ENCODE measurements at places on chromosomes 5 and 9.

DNA sequence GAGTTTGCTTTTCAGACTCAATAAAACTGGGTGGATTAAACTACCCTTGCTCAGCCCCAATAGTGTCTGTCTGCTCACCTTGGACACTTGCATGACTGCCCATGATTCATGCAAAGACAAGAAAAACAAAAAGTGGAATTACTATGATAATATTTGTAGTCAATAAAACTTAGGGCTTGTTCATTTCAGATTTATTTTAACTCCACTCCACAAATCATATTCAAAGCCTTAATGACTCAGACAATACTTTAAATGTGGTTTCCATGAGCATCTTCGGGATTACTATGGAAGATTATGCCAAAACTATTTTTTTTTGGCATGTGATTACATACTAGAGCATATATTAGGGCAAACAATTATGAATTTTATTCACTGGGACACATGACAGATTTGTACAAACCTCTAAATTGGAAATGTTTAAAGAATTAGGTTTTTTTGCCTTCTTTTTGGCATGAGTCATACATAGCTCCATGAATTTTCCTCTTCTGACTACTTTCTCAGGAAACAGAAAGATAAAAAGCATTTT lies 468.9 kb downstream of the ACTL7B start:
- H3K36me3 ChIP-seq: no peaks in the 10 kb centered on the region
- H3K4me3 ChIP-seq: no peak overlapping the region
- no peak overlapping the region for H3K27ac ChIP-seq
- no peaks in the 10 kb centered on the region for H3K27me3 ChIP-seq

- H3K27me3 ChIP-seq: no peaks in the 10 kb centered on the region
- no peak for DNase-seq
- H3K36me3 ChIP-seq: peaks cover 4% of the 10 kb centered on the region
- no peak overlapping the region for H3K4me3 ChIP-seq
- peaks cover 72% of the 10 kb centered on the region for H3K4me1 ChIP-seq
Measured at GRCh38 chr9:6780690-6781089, 22.9 kb downstream of the KDM4C start.

- DNase-seq: no peak
- H3K27ac ChIP-seq: no peak overlapping the region
- H3K4me1 ChIP-seq: no peaks in the 10 kb centered on the region
- no peak overlapping the region for H3K4me3 ChIP-seq
- peaks cover 46% of the 10 kb centered on the region for H3K27me3 ChIP-seq
- H3K36me3 ChIP-seq: no peaks in the 10 kb centered on the region
Measured at GRCh38 chr9:96721303-96721702, 56.6 kb downstream of the ZNF510 start.

DNA sequence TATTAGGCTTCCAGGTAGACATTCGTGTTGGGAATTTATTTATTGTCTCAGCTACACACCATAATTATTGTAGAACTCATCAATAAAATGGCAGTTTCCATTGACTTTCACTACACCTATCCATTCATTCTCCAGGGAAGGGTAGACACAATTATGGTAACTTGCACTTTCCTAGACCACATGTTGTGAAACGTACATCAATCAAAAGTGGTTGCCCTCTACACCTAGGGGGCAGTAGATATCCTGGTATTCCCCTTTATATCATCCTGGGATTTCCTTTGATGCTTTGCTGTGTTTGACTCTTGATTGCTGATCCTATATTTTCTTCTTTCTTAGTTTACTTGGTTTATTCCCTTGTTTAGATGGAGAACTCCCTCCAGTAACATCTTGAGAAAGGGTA lies 47.9 kb downstream of the ADGRV1 start:
- DNase-seq: no peak
- no peak overlapping the region for H3K27ac ChIP-seq
- peaks cover 45% of the 10 kb centered on the region for H3K27me3 ChIP-seq

GRCh38 chr5:132365213-132365612 lies 4.3 kb upstream of the SLC22A5 start:
- no peak for DNase-seq
- no peak overlapping the region for H3K27ac ChIP-seq
- no peaks in the 10 kb centered on the region for H3K27me3 ChIP-seq
- peaks cover 5% of the 10 kb centered on the region for H3K4me1 ChIP-seq

DNA sequence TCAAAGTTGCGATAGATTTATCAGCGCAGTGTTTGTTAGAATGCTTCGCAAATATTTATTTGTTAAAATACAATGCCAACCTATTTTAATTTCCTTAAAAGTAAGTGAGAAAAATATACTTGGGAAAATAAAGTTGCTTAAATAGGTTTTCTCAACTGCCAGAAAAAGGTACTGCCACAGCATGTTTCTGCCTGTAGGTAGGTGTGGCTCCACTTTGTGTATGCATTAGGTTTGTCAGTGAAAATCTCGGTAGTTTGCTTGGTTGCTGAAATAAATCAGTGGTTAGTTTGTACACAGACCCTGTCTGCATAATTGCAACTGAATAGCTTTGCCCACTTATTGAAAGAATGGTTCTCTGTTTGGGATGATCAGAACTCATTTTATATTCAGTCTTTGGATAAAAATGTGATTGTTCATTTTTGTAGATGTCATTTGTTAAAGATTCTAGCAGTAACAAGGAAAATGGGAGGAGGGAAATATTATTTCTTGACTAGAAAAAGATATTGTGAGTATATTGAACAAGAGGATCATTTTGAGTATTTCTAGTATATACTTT lies 25.7 kb downstream of the C9orf85 start:
- peaks cover 39% of the 10 kb centered on the region for H3K4me1 ChIP-seq
- no peak for DNase-seq
- H3K36me3 ChIP-seq: peaks cover 5% of the 10 kb centered on the region
- no peak overlapping the region for H3K27ac ChIP-seq
- no peak overlapping the region for H3K4me3 ChIP-seq
- no peaks in the 10 kb centered on the region for H3K27me3 ChIP-seq

DNA sequence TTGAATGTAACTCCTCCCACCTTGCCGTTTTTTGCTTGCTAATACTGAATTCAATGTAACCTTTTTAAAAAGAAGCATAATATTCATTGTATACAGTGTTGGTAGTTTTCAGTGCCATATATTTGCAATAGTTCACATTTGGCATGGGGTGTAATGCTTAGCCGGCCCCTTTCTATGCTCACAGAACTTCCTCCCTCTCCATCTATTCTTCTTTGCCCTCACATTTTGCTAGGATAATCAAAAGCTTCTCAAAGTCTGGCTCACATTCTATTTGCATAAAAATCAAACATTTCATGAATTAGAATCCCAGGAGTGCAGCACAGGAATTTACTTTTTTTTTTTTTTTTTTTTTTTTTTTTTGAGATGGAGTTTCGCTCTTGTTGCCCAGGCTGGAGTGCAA lies 226.3 kb upstream of the MPDZ start:
- no peak overlapping the region for H3K4me3 ChIP-seq
- no peaks in the 10 kb centered on the region for H3K36me3 ChIP-seq
- H3K27me3 ChIP-seq: no peaks in the 10 kb centered on the region
- no peaks in the 10 kb centered on the region for H3K4me1 ChIP-seq
- no peak for DNase-seq

DNA sequence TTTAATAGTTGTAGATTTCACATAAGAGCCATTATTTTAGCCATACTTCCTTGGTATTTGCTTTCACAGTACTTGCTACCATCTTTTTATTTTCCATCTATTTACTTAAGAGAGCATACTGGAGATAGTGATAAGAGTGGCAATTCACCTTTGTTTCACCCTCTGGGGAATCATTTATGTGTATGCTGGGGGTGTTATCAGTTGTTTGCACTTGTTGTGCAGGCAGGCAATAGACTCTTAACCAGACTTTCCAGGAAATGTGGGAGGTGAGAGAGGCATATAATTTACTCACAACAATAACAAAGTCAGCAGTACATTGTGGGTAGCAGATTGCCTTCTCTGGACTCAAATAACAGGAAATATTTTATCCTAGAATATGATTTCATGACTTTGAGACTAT lies 1018.3 kb downstream of the CDH12 start:
- H3K4me1 ChIP-seq: no peaks in the 10 kb centered on the region
- no peak overlapping the region for H3K4me3 ChIP-seq

DNA sequence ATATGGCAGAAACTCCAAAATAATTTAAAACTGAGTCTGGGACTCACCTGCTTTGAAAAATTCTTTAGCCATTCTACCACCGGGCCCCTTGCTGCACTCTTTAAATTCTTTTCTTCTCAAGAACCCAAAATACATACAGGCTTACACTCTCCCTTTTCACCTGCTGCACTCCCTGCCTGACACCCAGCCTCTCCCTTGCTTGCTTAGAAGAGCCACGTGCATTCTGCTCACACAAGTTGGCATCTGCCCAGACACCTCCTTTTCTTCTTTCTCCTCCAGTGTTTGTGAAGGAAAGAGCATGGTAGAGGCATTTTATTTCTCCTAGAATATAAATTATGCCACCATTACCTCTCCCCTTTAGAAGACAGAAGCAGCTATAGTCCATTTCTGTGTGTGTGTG lies 39.0 kb upstream of the AOPEP start:
- H3K4me1 ChIP-seq: no peaks in the 10 kb centered on the region
- no peak overlapping the region for H3K4me3 ChIP-seq
- no peaks in the 10 kb centered on the region for H3K36me3 ChIP-seq
- H3K27ac ChIP-seq: no peak overlapping the region
- H3K27me3 ChIP-seq: peaks cover 12% of the 10 kb centered on the region

GRCh38 chr9:126049896-126050604 lies 276.6 kb upstream of the MVB12B start:
- no peaks in the 10 kb centered on the region for H3K4me1 ChIP-seq
- no peak overlapping the region for H3K4me3 ChIP-seq
- DNase-seq: no peak
- H3K36me3 ChIP-seq: peaks cover 3% of the 10 kb centered on the region
- H3K27me3 ChIP-seq: peaks cover 68% of the 10 kb centered on the region
- no peak overlapping the region for H3K27ac ChIP-seq

DNA sequence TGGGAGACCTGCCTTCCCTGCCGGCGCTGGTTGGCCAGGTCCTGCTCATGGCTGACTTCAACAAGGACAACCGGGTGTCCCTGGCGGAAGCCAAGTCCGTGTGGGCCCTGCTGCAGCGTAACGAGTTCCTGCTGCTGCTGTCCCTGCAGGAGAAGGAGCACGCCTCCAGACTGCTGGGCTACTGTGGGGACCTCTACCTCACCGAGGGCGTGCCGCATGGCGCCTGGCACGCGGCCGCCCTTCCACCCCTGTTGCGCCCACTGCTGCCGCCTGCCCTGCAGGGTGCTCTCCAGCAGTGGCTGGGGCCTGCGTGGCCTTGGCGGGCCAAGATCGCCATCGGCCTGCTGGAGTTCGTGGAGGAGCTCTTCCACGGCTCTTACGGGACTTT lies 10.6 kb downstream of the DIPK1B start:
- peaks cover 43% of the 10 kb centered on the region for H3K36me3 ChIP-seq
- no peak for DNase-seq
- H3K4me3 ChIP-seq: no peak overlapping the region

- no peak overlapping the region for H3K27ac ChIP-seq
- H3K4me1 ChIP-seq: no peaks in the 10 kb centered on the region
- no peaks in the 10 kb centered on the region for H3K36me3 ChIP-seq
- no peak overlapping the region for H3K4me3 ChIP-seq
- DNase-seq: no peak
- peaks cover 58% of the 10 kb centered on the region for H3K27me3 ChIP-seq
Measured at GRCh38 chr5:171630350-171631065, 155.1 kb upstream of the SMIM23 start.

DNA sequence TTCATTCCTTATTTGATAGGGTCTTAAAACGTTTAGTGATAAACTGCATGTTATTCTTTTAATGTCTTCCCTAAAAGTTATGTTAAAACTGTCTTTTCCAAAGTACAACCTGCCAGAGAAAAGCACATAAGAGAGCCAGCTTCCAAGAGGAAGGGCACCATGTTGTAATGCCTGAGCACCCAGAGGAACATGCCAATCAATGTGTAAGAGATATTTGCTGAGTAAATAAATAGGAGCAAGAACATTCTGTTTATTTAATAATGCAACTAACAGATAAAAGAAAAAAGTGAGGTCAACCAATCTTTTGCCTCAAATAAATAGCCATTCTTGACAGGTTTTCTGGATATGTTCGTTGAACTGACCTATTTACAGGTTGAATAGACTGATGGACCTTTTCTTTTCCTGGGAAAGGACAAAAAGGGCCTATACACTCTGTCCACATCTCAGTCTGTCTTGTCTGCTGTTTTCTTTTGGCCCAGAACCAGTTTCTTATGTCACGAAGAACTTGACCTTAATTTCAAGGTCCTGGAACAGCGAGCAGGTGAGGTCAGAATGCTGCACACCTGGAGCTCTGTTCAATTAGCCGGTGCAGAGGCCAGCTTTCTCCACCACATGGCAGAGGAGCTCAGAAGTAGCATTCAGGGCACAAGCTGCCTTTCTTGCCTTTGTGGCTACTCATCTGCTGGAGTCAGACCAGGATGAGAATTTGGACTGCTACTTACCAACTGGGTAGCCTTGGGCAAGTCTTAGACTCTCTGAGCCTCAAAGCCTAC lies 77.7 kb downstream of the PLCXD3 start:
- no peaks in the 10 kb centered on the region for H3K27me3 ChIP-seq
- DNase-seq: no peak
- H3K4me3 ChIP-seq: no peak overlapping the region

DNA sequence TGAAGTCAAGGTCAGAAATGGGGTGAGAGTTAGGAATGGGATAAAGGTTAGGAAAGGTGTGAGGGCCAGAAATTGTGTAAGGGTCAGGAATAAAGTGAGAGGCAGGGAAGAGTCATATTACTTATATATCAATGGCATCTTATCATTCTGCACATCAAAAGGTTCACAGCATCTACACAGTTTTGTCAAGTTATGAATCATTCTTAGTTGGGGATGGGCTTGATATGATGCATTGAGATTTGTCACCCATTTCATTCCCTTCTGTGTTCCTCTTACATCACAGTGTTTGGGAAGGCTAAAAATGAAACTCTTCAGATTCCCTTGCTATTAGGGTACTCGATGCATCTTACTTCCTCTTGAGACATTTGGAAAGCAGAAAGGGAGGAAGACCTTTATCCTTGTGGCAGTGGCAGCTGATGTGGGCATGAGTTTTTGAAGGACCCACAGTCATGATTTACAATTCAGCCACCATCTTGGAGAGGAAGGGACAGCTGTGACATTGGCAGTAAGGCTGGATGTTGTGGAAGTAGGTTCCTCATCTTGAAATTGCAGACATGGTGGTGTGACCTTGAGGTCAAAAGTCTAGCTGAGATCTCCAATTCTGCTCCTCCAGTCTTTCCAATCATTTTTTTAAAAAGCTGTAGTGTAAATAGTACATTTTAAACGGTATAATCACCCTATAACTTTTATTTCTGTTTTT lies 24.2 kb upstream of the NPR3 start:
- no peak for DNase-seq
- no peaks in the 10 kb centered on the region for H3K4me1 ChIP-seq
- H3K27ac ChIP-seq: no peak overlapping the region
- peaks cover 27% of the 10 kb centered on the region for H3K27me3 ChIP-seq

DNA sequence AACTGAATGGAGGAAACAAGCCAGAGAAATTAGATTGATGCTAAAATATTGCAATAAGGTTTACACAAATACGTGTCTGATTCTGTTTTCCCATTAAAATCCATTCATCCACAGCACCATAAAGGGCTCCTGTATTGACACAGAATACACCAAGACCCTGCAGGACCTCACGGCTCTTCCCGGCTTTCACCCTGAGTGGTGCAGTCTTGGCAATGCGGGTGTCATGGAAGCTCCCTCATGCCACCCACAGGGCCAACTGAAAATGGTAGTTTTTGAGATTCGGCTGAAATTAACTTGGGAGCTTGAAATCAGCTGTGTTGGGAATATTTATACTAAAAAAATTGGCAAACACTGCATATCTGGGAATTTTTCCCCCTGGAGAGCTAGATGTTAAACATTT lies 17.3 kb upstream of the EXOC3 start:
- H3K4me1 ChIP-seq: no peaks in the 10 kb centered on the region
- peaks cover 7% of the 10 kb centered on the region for H3K27me3 ChIP-seq
- H3K36me3 ChIP-seq: no peaks in the 10 kb centered on the region
- DNase-seq: no peak
- no peak overlapping the region for H3K27ac ChIP-seq

All from central memory CD8-positive, alpha-beta T cell (primary cell).